Karpas-422 (cell line): ENCODE measurements at places on chromosomes 3 and 15.

GRCh38 chr3:41960826-41961750 is 815 bp downstream of the ULK4 start:
- peak; percentile 88 for DNase-seq

DNA sequence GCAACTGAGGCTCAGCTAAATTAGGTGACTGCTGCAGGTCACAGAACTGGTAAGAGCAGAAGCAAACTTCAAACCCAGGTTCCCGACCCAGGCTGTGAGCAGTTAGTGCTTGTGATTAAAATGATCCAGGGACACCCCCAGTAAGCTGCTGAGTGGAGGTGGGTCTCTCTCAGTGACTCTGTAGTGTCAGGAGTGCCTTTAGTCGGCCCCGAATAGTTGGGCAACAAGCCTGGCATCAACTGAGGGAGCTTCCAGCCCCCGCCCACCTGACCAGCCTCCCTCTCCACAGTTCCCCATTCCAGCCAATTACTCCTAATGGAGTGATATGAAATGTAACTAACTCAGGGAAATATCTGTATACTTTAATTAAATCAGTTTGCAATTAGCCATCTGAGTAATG is 168.0 kb upstream of the SMAD3 start:
- DNase-seq, result no peak

DNA sequence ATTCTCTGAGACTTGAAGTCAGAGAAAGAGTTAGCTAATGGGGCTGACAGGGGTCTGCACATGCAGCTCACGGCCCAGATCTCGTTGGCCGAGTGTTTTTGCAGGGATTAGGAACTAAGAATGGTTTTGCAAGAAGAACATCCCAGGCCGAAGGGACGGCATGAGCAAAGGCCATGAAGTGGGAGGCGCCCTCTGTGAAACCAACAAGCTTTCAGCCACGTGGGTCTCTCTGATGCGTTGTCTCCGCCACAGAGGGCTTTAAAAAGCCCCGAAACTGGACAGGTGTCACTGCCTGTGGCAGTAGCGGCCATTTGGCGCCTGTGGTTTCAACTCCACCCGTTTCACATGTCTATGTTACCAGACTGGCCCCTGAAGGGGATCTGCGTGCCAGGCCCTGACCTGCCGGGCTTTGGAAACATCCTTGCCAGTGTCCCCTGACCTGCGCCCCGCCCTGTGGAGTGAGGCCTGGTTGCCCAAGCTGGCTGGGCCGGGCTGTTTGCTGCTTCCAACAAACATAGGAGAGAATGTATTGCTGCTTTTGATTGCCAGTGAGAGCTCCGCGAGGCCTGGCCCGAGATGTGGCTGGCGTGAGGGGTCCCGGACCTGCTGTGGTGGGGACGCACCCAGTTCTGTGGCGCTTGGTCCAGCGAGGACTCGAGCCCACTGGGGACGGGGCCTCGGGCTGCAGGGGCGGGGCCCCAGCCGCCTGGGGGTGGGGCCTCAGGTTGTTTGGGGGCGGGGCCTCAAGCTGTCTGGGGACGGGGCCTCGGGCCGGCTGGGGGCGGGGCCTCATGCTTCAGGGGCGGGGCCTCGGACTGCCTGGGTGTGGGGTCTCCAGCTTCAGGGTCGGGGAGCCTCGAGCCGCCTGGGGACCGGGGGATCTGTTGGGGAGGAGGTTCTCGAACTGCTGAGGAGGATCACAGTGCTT is 30.4 kb downstream of the GOLGA6L2 start:
- no peak for DNase-seq

GRCh38 chr3:170997961-170998913 is 28.3 kb downstream of the SLC2A2 start:
- DNase-seq, result no peak

DNA sequence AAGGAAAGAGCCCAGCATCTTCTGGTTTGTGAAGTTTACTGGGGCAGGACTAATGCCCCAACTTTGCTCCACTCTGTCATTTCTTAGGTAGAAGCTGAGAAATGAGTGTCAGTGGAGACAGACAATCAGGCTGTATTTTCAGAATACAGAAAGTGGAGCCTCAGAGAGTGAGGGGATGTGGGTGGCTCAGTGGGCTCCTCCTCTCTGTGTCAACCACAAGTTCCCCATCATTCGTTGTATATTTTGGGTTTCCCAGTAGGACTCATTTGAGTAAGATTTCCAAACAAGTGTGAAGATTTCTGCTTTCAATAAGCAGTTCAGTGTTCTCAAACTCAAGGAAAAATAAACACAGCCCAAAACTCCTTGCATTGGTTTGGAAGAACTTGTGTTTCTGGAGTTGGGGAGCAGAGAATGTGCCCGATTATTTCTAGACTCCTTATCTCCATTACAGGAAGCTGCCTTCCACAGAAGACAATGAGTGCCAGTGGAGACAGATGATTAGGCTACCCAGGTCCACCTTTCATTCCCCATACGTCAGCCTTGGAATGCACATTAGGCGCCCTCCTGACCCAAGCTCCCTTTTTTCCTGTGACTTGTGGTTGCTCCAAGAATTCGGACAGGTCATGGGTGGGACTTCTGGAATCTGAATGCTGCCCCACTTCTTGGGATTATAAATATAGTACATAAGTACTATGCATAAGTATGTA is 792.1 kb upstream of the LMCD1 start:
- no peak for DNase-seq

GRCh38 chr3:41997702-41998550 is 36.0 kb upstream of the ULK4 start:
- DNase-seq, result peak; percentile 49

DNA sequence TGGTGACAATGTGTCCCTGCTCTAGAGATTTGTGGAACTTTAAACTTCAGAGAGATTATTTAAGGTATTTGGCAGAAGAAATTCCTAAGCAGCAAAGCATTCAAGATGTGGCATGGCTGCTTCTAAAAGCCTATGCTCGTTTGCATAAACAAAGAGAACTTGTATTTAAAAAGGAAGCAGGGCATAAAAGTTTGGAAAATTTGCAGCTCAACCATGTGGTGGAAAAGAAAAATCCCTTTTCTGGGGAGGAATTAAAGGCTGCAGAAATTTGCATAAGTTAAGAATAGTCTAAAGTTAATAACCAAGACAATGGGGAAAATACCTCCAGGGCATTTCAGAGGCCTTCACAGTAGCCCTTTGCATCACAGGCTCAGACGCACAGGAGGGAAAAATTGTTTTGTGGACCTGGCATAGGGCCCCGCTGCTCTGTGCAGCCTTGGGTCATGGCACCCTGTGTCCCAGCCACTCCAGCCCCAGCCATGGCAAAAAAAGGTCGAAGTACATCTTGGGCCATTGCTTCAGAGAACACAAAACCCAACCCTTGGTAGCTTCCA is 1109.1 kb downstream of the OTOL1 start:
- no peak for DNase-seq

- DNase-seq, result no peak
Measured at GRCh38 chr3:15682561-15683185, 81.1 kb downstream of the BTD start.

DNA sequence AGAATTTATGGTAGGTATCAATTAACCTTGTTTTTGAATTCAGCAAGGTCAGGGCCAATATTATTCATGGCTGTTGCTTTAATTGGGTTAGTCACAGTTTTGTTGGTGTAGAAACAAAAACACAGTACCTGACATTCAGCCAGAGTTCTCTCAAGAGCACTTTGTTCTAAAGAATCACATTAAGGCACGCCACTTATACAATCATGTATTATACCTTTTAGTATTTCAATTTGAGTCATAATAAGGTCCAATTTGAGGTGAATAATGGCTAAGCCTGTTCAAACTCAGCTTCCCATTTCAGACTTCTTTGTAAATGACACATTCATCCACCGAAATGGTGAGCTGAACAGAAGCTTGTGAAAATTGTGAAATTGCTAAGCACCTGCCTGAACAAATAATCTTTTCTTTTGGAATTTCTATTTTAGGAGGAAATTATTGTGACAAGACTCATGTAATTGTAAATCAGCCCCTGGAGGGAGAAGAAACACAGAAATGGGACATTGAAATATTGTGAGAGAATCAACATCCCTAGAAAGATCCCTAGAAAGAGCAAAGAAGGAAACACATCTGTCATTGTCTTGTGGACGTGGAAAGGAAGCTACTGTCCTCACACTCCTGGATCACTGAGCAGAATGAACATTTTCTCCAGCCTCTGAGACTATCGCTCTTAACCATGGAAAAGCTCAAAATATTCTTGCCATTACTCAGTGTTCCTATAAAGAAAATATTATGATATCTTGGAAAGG is 29.3 kb downstream of the RIOX2 start:
- no peak for DNase-seq

DNA sequence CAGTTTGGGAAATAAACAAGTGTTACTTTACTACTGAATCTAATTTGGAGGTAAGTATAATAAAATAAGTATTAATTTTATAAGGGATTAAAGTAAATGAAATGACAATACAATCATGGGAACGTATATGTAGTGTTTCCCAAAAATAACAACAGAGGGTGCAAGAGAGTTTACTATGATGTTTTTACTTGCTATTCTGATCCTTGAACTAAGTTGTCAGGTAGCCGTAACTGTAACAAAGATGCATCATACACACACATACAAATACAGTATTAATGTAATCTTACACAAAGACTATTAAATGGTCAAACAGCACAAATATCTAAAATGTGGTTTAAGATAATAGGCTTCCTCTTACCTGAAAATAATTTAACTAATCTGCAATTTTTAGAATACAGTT is 311.4 kb downstream of the TBC1D5 start:
- DNase-seq, result peak; percentile 81

- DNase-seq, result no peak
Measured at GRCh38 chr15:75573648-75574384, 5.3 kb downstream of the PTPN9 start.

- no peak for DNase-seq
Measured at GRCh38 chr3:40104441-40104840, 205.1 kb upstream of the EIF1B start.

DNA sequence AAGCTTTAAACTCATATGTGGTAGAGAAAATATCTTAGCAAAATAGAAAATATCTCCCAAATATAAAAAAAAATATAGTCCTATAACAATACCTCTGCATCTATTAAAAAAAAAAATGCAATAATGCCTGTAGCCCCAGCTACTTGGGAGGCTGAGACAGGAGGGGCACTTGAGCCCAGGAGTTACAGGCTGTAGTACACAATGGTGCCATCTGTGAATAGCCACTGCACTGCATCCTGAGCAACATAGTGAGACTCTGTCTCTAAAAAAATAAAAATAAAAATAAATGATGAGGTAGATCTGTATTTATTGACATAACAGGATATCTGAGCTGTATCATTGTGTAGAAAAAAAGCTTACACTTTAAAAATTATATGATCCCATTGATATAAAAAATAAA is 70.4 kb downstream of the PFN2 start:
- DNase-seq, result no peak

- no peak for DNase-seq
Measured at GRCh38 chr15:97963779-97964178, 3.3 kb downstream of the ARRDC4 start.

DNA sequence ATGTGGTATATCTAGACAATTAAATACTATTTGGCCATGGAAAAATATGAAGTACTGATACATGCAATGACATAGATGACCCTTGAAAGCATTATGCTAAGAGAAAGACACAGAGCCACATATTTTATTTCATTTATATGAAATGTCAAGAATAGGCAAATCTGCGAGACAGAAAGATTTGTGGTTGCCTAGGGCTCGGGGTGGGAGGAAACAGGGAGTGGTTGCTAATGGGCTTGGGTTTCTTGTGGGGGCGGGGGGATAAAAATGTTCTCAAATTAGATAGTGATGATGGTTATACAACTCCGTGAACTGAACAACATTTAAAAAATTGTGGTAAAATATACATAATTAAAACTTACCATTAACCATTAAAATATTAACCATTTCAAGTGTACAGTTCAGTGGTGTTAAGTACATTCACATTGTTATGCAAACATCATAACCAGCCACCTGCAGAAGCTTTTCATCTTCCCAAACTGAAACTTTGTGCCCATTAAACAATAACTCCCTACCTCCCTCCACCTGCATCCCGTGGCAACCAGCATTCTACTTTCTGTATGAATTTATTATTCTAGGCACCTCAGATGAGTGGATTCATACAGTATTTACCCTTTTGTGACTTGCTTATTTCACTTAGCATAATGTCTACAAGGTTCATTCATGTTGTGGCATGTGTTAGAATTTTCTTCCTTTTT is 24.3 kb upstream of the ANP32A start:
- peak; percentile 59 for DNase-seq

- peak; percentile 80 for DNase-seq
Measured at GRCh38 chr3:50542177-50543034, 25.1 kb downstream of the C3orf18 start.

GRCh38 chr3:56383092-56383491 is 85.2 kb downstream of the ERC2 start:
- DNase-seq, result no peak

- no peak for DNase-seq
Measured at GRCh38 chr3:134346744-134347143, 27.5 kb downstream of the AMOTL2 start.

- no peak for DNase-seq
Measured at GRCh38 chr3:71917545-71917944, 132.6 kb upstream of the PROK2 start.

GRCh38 chr3:101548527-101549105 is 13.1 kb upstream of the TRMT10C start:
- DNase-seq, result no peak

DNA sequence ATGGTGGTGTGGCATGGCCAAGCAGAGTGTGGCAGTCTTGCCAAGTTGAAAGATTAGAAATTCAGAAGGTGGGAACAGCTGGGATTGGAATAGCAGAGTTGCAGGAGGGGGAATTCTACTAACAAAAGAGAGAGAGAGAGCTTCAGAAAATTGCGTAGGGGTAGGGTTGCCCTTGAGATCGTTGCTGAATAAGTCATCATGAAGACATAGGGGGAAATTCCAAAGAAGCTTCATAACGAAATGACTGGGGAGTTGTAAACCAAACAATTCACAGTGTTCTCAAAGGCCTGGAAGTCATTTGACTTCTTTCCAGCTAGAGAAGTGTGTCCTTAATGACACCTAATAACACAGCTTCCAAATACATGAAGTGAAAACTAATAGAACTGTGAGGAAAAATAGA is 26.3 kb upstream of the TIPARP start:
- DNase-seq, result no peak

DNA sequence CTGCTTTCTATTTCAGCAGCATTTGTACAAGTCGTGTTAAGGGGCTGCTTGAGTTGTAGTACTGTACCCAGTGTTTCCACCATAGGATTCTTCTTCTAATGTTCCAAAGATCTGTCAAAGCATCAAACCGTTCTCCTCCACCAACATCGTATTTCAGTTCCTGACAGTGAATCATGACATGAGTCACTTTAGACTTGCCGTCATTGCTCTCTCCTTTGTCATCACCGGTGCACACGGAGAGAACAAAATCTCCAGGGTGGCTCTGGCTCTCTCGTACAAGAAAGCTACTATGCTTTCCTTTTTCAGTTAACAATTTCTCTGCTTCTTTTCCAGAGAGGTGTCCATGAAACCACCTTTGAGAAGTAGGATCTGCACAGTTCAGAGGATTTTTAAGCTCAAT is 270.9 kb upstream of the CCDC54 start:
- no peak for DNase-seq

GRCh38 chr3:77456431-77456830 is 416.5 kb downstream of the ROBO2 start:
- DNase-seq, result no peak
